ENCODE measurements at places on chromosomes 7 and 10.
A peak's percentile ranks its signal among the peaks of the same experiment; 100 is the strongest.

DNA sequence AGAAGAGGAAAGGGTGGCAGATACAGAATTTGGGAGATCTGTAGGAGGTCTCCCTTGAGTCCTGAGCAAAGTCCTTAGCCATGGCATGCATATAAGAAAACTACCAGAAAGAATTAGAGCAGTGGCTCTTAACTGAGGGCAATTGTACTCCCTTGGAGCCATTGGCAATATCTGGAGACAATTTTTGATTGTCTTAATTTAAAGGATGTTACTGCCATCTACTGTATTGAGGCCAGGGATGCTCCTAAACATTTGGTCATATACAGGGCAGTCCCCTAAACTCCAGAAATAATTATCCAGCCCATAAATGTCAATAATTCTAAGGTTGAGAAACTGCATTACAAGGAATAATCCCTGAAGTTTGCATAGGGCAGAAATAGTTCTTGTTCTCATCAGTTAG is 136.4 kb upstream of the ODAD2 start:
- DNase-seq = no peak

- DNase-seq = no peak
Observed at GRCh38 chr7:631964-632830, 94.3 kb upstream of the DNAAF5 start.

GRCh38 chr7:21869785-21870402 is 75.8 kb downstream of the CDCA7L start:
- DNase-seq = no peak

GRCh38 chr7:47295606-47296005 is 286.3 kb downstream of the TNS3 start:
- DNase-seq = no peak

DNA sequence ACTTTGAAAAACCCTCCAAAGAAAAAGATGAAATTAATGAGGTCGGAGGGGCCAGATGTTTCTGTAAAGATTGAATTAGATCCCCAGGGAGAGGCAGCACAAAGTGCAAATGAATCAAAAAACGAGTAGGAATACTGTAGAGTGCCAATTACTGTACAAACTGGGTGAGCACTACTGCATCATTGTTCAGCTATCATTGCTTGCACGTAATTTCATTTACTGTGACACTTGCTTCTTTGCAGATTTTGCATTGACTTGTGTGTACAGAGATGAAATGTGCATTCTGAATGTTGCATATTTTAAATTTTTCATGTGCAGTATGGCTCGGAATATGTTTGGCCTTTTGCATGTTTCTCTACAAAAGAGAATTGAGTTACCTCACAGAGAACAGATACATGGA is 123.7 kb downstream of the LCOR start:
- no peak for DNase-seq

- peak; percentile 39 for DNase-seq
Observed at GRCh38 chr7:12524794-12525386, 45.6 kb upstream of the SCIN start.

- peak; percentile 81 for DNase-seq
Observed at GRCh38 chr10:58282615-58283014, 13.7 kb downstream of the CISD1 start.

- DNase-seq = no peak
Observed at GRCh38 chr7:24138343-24138742, 145.6 kb upstream of the NPY start.

DNA sequence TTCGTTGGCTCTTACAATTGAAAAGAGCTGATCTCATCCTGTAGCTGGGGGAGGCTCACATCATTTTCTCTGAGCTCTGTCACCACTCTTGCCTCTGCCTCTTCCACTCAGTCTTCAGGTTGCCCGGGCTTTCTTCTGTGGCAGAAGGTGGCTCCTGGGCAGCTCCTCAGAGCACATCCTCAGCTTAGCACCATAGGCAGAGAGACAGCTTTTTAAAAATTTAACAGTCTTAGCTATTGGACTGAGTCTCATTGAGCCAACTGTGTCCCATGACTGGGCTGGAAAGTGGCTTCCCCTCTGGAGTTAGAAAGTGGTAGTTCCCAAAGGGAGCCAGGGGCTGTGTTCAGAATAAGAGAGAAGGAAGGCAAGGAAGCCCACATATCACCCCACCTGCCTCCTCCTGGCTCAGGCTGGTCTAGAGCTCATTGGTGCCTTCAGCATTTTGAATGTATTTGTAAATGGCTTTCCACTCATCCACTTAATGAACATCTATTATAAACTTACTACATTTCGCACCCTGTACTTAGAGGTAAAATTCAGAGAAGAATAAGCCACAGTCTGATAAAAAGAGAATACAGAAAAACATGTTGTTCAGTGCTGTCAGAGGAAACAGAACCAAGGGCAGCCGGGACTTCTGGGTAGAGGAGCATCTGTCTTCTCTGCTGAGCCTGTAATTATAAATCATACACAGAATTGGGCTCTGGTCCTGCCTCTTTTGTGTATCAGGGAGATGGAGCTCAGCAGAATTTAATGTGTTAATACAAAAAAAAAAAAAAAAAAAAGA is 119.3 kb downstream of the WDFY4 start:
- DNase-seq = no peak

- DNase-seq = no peak
Observed at GRCh38 chr7:92750946-92751345, 85.4 kb downstream of the CDK6 start.

GRCh38 chr10:15751046-15751445 is 31.3 kb upstream of the ITGA8 start:
- no peak for DNase-seq

- no peak for DNase-seq
Observed at GRCh38 chr10:44786286-44786850, 124.8 kb upstream of the TMEM72 start.

DNA sequence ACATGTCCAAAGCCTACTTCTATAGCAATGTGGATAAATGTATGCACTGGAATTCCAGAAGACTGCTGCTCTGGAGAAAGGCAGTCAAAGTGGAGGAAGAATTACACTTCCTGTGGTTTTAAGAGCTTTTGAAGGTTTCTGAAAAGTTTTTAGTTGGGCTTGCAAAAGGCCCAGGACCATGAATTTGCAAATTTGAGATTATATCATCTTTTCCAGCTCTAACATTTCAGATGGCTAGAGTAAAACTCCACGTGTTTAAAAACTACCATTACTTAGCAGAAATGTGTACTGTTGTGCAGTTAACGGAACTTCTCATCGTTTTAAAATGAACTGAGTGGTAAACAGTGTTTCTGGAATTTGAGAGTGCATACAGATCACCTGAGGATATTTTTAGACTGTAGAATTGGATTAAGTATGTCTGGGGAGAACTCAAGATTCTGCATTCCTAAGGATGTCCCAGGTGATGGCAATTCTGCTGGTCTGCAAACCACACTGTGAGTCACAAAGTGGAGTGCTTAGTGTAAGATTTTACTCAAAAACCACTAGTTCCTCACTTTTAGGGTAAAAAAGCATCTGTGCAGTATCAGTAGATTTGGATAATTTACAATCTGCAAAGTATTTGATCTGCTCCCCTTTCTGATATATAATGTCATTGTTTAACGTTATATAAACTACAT is 32.9 kb upstream of the CCDC71L start:
- peak; percentile 3 for DNase-seq

DNA sequence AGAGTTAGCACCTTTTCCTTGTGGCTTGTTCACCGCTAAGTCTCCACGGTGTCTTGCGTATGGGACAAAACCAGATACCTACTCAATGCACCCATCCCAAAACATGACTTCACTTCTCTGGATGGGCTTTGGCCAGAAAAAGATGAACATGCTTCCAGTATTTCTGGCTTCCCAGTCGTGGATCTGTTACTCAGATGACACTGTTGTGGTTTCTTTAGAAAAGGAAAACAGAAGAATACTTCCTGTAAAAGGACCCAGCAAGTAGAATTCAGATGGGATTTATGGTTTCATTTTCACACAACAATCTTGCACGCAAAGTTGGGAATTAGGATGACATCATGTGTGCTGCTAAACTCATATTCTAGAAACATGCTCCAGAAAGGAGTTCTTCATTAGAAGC is 216.7 kb downstream of the ADAM12 start:
- DNase-seq = no peak

GRCh38 chr10:132387764-132388210 is 9.2 kb upstream of the PWWP2B start:
- DNase-seq = peak; percentile 59

DNA sequence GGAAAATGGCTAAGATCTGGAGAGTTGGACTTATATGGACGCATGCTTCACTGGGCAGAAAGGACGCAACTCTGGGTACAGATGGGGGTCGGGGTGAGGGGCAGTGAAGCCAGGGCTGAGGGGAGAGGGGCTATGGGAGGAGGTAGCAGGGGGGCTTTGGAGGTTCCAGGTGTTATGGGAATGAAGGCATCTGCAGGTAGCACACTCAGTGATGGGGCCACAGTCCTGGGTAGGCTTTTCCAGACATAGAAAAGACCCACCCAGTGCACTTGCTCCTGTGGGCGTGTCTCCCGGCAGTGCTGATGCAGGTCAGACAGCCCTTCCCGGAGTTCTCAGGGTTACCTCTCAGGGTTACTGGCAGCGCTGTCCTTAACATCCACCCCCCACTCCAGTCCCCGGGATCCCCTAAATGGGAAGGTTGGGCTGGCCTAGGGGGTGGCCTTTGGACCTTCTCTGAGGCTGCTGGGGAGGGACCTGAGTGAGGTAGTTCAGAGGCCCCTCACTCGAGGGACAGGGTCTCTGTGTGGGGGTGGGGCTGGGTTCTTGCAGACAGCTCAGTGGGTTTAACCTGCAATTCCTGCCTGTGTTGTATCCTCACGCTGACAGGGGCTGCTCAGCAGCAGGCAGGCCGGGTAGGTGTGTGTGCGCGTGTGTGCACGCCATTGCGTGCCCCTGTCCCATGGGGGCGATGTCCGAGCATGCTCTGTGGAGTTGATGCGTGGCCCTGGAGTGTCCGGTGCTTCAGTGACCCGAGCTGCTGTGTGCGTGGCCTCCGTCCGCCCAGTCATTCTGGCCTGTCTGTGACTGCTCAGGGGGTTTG is 6.2 kb downstream of the ZYX start:
- no peak for DNase-seq

GRCh38 chr10:103492655-103493261 is 747 bp upstream of the NEURL1 start:
- DNase-seq = no peak

DNA sequence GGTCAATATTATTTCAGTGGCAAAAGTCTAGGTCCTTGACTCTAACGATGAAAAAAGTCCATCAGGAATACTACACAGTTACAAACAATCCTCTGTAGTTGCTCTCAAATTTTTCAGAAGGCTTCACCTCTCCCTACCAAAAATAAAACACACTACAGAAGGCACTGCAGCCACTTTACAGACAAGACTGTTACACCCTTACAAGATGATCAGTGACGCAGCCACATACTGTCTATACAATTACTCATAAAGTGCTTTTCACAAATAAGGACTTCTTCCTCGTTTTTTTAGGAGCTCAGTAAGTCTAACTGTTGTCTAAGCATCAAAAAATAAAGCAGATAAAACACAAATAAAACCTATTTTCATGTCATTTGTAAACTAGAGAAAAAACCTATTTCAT is 27.1 kb downstream of the NDUFB2 start:
- DNase-seq = no peak

- no peak for DNase-seq
Observed at GRCh38 chr7:16402091-16402490, 19.2 kb downstream of the CRPPA start.

DNA sequence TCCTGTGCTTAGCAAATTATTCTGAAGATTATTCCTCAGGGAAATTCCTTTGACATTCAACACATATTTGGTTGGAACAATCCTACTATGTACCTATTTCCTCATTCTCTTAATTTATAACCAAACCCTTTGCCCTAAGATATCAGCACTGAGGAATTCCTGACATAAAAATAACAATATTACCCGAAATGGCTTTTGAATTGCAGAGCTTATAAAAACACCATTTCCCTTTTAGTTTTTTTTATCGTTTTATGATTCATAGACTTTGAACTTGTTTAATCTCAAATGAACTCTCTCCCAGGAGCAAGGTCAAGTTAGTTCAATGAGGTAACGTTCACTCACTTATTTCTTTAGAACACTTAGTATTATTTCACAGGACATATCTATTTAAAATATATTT is 7.7 kb upstream of the ABCB1 start:
- DNase-seq = no peak

DNA sequence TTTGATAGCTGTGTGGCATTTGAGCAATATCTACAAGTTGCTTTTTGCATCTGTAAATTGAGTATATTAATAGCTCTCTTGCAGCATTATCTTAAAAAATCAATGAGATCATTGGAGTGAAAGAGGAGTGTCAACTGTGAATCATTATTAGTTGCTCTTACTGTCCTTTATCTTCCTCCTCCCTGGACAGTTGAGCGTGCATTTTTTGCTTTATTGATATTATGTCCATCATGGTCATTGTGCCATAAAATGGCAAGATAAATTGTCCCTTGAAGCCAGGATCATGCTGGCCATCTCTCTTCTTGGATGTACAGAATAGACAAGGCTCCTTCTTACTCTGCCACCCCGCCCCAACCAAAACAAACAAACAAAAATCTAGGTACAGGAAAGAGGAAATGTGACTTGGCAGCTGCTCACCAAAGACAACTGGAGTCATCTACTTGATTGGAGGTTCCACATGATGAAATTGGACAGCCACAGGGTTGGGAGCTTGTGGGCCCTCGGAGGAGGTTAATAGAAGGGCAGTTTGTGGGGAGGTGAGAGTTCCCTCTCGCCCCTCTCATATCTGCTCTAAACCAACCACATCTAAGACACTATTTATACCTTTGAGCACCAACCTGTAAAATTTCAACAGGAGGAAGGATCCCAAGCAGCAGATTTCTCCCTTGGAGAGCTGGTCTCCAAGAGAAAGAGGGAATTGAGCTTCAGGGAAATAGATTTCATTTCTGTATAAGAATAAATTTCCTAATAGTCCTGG is 252.7 kb downstream of the SKIDA1 start:
- DNase-seq = no peak

GRCh38 chr10:110446277-110446676 is 51.4 kb upstream of the DUSP5 start:
- no peak for DNase-seq

DNA sequence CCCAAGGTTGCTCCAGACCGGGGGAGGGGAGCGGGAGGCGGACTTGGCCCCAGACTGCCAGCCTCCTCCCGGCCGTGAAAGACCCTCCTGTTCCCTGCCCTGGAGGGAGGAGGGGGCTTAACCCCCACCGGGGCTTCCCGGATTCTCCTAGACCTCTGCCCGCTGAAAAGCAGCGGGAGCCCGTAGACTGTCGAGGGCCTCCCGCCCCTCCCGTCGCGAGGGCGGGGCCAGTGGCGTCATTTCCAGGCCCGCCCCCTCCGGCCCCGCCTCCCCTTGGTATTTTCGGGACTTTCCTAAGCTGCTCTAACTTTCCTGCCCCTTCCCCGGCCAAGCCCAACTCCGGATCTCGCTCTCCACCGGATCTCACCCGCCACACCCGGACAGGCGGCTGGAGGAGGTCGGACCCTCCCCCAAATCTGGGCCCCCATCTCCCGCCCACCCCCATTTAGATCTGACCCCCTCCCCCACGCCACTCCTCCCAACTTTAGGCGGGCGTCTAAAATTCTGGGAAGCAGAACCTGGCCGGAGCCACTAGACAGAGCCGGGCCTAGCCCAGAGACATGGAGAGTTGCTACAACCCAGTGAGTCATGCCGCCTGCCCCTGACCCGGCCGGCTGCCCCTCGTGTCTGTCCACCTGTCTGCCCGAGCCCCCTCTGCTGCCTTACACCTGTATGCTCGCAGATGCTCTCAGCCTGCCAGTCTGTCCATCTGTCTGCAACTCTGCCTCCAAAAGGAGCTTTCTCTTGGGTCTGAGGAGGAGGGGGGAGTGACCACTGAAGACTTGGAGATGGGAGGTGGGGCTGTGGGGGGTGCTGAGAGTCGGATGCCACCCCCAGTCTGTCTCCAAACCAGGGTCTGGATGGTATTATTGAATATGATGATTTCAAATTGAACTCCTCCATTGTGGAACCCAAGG is at the start of gene NFKB2:
Gene NFKB2 (plus strand): TSS at position 306 of the 917 bp plus-strand sequence. CDS start 255 bp downstream, at position 561.
- DNase-seq = peak; percentile 94
